Astrocyte (in vitro differentiated cells and primary cell): ENCODE measurements at places on chromosomes 3 and 15. TPM values are rescaled to one million over a fixed set of nuclear protein-coding genes. Genes with fewer than 3 reads are reported as not detected.

- DNase-seq = no peak
Measured at GRCh38 chr3:64909011-64909410, 221.2 kb upstream of the ADAMTS9 start.

GRCh38 chr3:18770800-18771199 is 345.7 kb upstream of the SATB1 start:
- DNase-seq = no peak

GRCh38 chr3:195160908-195161434 is 110.0 kb downstream of the XXYLT1 start:
- DNase-seq = no peak

- no peak for DNase-seq
Measured at GRCh38 chr15:65902373-65902772, 33.1 kb downstream of the RAB11A start.

GRCh38 chr3:188133646-188134045 is 20.3 kb upstream of the LPP start:
- peak; percentile 67 for DNase-seq

DUOX2 gene
- 0.14 and 0.70 TPM in 2 replicates for total RNA-seq

PLSCR4 gene
- total RNA-seq = 1.1 and 1.3 TPM in 2 replicates

TMCO5A gene
- total RNA-seq = not detected in 2 replicates

TRPM1 gene
- total RNA-seq = not detected in 2 replicates
